Stimulated activated CD8-positive, alpha-beta memory T cell treated with anti-CD3 and anti-CD28 coated beads, Interleukin-2, amount 100 ng/mL, for 1 hour (primary cell): ENCODE measurements at places on chromosomes 3 and 15.

DNA sequence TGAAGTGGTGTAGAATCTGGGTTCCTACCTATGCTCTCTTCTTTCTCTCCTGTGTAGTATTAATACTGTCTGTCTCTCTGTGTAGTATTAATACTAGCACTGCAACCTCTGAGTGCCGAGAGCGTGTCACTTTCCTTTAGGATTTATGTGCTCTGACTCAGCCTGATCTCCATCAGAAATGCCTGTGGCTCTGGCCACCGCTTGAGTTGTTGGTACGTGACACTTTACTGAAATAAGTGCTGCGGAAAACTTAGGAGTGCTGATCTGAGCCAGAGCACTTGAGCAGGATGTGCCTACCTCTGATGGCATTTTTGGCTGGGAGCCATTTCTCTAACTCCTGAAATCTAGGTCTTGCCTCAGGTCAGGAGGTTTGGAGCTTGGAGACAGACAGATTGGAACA, 807.4 kb downstream of the SQOR start:
- no peak for DNase-seq

- no peak for DNase-seq
Measured at GRCh38 chr3:114307832-114308231, 14.0 kb downstream of the TIGIT start.

- DNase-seq: no peak
Measured at GRCh38 chr3:129460572-129460971, 20.5 kb downstream of the IFT122 start.

- no peak for DNase-seq
Measured at GRCh38 chr3:20353286-20353685, 167.3 kb upstream of the SGO1 start.

DNA sequence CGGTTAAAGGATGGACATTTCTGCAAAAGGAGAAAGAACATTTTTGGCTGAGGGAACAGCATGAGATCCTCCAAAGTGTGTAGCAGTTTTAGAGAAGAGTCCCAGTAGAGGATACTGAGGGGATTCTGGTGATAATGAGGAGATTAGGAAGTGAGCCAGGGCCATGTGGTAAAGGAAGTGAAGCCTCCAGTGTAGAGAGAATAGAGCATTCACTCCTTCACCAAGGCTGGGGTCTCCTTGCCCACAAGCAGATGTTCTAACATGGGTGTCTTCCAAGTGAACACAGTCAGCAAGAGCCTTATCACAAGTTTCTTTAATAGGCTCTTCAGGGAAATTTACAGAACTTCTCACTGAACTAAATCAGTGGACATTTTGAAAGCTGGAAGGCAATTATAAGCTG, 173.7 kb downstream of the SSR3 start:
- no peak for DNase-seq

GRCh38 chr15:55074431-55074830, 122.3 kb downstream of the RSL24D1 start:
- DNase-seq: no peak

DNA sequence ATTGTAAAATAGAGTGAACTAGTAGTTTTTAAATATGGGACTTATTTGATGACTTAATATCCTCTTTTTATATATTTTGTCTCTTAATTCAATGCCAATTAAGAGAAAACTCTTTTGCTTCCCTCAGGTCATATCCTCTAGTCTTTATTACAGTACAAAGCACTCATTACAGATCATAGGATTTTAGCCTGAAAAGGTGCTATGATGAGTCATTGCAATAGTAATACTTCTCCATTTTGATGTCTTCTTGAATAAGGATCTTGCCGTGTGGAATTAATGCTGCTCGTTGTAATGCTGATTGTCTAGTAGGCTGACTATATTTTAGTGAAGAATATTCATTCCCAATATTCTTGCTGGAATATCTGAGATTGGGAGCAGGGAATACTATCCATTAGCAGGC, 612.2 kb upstream of the GOLIM4 start:
- DNase-seq: no peak

GRCh38 chr3:170808041-170808440, 62.0 kb downstream of the RPL22L1 start:
- no peak for DNase-seq

- no peak for DNase-seq
Measured at GRCh38 chr3:114216186-114216970, 21.0 kb downstream of the ZNF80 start.

- no peak for DNase-seq
Measured at GRCh38 chr15:70628549-70628896, 134.8 kb downstream of the UACA start.

- no peak for DNase-seq
Measured at GRCh38 chr15:89230277-89230676, 8.9 kb upstream of the RLBP1 start.

- no peak for DNase-seq
Measured at GRCh38 chr15:88069561-88069960, 187.0 kb downstream of the NTRK3 start.

- no peak for DNase-seq
Measured at GRCh38 chr3:73072634-73073033, 11.2 kb downstream of the EBLN2 start.

DNA sequence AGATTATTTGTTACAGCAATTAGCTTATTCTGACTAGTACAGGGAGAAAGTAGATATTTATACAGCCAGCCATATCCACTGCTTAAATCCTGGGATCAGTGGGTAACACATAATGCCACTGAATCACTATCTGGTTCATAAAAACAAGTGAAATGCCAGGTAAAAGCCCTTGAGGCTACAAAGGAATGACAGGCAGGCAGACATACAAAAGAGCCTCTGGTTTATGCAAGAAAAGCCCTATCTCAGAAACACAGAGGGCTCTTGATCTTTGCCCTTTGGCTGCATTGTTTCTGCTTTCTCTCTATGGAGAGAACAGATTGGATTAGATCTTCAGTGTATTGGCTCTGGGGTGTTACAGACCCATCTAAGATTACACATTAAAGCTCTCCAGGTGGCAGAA, 115.4 kb upstream of the GADL1 start:
- no peak for DNase-seq

GRCh38 chr3:118974356-118975097, 60.1 kb downstream of the IGSF11 start:
- no peak for DNase-seq

GRCh38 chr3:159429702-159430101, 558.9 kb upstream of the IL12A start:
- no peak for DNase-seq

DNA sequence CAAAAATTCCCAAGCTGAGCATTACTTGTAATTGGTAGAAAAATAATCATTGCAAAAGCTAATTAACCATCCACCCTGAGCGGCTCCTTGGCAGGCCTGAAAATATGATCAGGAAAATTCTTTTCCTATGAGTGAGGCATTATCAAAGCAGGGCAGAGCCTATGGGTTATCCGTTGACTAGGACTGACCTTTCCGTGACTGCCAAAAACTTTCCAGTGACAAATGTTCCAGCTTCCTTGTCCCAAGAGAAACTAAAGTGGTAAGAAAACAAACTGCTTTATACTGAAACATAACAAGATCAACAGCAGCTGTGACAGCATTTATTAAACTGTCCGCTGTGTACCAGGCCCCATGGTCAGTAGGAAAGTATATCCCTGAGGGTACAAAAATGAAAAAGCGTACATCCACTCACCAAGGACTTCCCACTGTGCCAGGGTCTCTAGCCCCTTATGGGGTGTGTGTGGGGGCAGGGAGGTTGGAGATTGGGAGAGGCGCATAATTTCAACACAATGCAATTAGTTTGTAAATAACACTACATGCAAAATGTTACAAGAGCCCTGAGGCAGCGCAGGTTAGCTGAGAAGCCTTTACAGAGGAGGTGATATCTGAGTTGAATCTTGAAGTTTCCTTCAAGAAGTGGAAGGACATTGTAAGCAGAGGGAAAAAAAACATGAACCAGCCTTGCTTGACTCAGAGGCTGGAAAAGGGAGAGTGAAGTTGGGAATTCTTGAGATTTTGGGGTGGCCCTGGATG, 8.5 kb downstream of the LIPC start:
- no peak for DNase-seq

DNA sequence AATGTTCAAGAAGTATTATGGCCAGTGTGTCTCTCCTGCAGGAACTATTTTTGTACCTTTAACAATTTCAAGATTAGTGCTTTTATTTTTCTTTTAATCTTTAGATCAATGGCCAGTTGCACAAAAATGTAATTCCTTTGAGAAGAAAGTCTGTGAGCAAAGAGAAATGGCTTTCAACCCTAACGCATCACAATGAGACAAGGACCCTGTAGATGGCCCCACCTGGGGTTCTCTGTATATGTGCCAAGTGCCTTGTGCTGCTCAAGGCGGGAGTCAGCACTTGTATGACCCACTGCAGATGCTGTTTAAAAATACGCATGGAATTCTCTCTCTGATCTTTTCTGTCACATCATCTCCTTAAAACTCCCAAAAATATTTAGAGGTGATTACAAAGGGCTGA, 453.4 kb downstream of the OCA2 start:
- no peak for DNase-seq

GRCh38 chr3:37546876-37547275, 314.8 kb upstream of the CTDSPL start:
- DNase-seq: no peak
